GM12892 (cell line): ENCODE measurements at places on chromosomes 7 and 10.
A peak's percentile ranks its signal among the peaks of the same experiment; 100 is the strongest.

GRCh38 chr10:121910673-121911420, 17.0 kb downstream of the ATE1 start:
- no peak for DNase-seq

DNA sequence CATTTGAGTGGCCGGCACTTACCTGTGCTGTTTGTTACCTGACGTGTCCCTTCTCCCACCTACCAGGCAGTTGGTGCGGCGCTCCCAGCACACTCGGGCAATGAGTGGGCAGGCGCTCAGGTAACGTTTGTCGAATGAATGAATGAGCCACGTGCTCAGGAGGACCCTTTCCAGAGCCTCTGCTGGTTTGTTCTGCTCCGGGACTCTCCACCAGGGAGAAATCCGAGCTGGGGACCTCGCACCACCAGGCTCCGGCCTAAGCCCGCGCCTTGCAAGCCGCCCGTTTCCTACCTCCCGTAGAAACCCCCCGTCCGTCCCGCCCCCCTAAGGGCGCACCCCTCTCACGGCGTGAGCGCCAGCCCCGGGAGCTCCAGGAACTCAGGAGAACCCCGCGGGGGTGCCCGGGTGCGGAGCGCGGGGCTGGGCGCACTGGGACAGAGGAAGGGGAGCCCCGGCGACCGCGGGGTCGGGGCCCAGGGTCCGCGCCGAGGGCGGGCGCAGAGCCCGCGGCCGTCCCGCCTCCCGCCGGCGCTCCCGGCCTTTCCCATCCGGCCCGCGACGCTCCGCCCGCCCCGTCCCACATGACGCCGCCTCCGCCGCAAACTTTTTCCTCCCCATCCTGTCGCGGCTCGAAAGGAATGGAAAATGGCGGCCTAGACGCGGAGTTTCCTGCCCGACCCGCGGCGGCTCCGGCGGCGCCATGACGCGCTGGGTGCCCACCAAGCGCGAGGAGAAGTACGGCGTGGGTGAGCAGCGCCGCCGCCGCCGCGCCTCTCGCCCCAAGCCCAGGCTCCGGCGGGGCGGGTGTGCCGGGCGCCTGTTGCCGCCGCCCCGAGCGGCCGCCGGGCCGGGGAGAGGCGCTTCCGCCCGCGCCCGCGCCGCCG, at the start of gene DOCK1:
Gene DOCK1, plus strand, starts transcription at position 611 of the 884 bp plus-strand sequence. Its CDS starts 90 bp downstream, at position 701.
- no peak for DNase-seq

GRCh38 chr7:29194594-29195427, at the start of gene CHN2:
TSS of gene CHN2 (plus strand) at chr7:29194775.
- peak; percentile 16 for DNase-seq

DNA sequence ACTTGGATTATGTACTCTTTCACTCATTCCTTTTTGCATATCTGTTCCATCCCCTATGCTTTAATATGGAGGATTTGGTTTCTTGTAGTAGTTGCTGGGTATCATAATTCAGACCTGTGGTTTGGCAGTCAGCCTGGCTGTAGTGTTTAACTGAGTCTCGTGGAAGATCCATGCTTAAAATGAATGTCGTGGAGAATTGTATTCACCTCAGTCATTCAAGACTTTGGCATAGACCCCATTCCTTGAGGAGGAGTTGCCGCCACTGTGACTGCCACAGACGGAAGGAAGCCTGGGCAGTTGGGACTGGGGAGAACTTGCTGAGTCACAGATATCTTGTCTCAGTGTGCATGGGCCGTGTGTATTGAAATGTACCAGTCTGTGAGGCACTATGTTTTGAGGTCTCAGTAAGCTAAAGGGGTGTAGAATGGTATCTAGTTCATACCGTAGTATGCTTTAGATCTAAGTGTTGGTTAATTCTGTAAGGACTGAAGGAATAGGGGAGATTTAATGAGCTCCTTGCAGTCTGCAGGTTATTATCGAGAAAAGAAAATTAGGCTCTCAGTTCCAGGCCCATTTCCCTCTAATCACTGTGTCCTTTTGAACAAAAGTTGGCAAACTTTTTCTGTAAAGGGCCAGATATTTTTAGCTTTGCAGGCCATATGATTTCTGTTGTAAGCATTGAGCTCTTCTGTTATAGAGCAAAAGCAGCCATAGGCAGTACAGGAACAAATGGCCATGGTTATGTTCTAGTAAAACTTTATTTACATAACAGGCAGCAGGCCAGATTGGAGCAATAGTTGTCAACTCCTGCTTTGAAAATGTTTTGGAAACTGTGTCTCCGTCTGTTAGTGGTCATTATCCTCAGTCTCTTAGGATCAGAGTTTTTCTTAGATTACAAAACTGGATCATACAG, 76.8 kb downstream of the TPST1 start:
- DNase-seq, result no peak

- DNase-seq, result no peak
Measured at GRCh38 chr10:118259288-118259906, 82.7 kb downstream of the FAM204A start.
